ENCODE measurements at places on chromosomes 11 and 22.

DNA sequence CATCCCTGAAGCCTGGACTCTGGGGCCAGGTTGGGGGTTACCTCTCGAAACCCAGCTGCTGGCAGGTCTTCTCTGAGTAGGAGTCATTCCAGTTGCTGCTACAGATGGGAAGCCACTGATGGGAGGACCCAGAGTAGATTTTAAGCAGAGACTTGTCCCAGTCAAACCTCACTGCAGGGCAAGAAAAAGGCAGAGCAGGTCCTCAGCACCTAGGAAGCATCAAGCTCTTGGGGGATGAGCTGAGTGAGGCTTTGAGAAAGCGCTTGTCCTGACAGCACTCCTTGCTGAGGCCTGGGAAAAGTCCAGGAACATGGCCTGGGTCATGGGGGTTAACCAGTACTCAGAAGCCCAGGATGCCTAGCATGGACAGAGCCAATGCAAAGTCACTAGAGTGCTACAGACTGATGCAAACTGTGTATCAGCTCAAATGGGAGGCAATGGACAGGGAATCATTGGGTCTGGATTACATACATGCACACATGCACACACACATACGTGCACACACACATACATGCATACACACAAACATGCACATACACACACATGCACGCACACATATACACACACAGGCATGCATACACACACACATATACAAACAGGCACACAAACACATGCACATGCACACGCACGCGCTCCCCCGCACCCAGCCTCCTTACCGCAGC is 15.3 kb downstream of the TMPRSS13 start:
- DNase-seq, result no peak

DNA sequence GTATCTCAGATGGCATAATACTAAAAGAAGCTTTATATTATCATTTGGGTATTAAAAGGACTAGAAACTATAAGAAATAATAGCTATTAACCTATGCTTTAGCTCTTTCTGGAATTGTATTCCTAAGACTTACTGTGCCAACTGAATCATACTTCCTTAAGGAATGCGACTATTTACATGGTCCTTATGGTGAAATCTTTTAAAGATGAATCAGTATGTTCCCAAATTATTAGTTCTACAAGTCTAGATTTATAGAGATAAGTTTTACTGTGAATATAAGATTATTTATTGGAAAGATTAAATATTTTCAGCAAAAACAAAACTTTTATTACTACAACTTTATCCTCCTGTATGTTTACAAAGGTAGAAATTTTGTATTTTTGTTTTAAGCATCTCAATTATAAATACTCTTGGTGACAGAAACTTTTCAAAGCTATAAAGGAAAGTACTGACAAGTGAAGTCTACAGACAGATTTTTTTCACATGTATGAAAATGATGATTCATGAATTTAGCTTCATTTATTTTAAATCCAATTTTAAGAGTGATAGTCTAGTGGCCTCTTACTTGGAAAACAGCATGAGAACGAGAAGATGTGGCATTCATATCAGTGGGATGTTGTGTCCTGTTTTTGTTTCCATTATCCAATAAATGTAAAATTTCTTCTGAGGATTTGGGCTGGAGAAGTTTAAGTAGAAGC is 17.8 kb downstream of the KIF18A start:
- no peak for DNase-seq

- DNase-seq, result no peak
Measured at GRCh38 chr11:45961751-45962240, 39.3 kb downstream of the LARGE2 start.

DNA sequence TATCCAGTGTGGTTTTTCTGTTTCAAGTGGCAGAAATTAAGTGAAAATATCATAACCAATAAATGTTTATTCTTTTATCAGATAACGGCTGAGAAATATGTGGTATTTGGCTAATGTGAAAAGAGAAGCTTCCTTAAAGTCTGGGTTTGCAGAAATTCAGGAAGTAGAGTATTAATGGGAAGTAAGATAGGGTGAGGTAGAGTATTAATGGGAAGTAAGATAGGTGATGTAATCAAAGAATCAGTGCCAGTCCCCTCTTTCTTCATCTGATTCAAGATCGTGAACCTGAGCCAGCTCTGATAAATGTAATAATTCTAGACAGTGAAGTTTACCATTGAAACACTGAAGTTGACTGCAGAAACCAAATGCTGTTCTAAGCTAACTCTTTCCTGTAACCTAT is 30.9 kb downstream of the TRPC6 start:
- DNase-seq, result no peak

GRCh38 chr22:31148488-31148887 is 8.2 kb upstream of the PLA2G3 start:
- no peak for DNase-seq

- no peak for DNase-seq
Measured at GRCh38 chr11:16286095-16286494, 70.3 kb downstream of the SOX6 start.

- DNase-seq, result no peak
Measured at GRCh38 chr22:27223317-27224177, 566.2 kb downstream of the MIAT start.

GRCh38 chr11:35554491-35555437 is 29.3 kb upstream of the PAMR1 start:
- DNase-seq, result no peak

DNA sequence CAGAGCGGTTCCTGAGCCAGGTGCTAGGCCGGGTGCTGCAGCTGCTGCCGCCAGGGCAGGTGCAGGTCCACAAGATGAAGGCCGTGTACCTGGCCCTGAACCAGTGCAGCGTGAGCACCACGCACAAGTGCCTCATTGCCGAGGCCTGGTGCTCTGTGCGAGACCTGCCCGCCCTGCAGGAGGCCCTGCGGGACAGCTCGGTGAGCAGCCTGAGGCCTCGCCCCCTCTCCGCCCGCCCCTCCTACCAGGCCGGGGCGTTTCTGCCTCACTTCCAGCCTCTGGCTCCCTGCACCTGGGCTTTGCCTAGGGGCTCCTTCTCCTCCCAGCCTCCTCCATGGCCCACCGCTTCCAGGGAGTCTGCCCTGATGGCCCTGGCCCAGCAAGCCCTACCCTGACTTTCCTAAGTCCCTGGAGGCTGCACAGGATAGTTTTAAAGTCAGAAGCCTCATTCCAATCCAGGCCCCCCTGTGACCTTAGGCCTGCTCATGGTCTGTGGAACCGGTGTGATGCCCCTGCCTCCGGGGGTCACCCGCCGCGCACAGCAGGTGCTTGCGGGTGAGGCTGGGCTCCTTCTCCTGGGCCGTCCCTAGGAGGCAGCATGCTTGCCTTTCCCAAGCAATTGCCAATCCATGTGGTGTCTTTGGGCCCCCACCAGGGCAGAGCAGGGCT is 5.5 kb downstream of the TCIRG1 start:
- no peak for DNase-seq

- DNase-seq, result peak; percentile 81
Measured at GRCh38 chr11:46121301-46121723, at the start of gene PHF21A. PHF21A (minus strand) TSS chr11:46121454; CDS start chr11:46084219, 37,235 bp downstream.

DNA sequence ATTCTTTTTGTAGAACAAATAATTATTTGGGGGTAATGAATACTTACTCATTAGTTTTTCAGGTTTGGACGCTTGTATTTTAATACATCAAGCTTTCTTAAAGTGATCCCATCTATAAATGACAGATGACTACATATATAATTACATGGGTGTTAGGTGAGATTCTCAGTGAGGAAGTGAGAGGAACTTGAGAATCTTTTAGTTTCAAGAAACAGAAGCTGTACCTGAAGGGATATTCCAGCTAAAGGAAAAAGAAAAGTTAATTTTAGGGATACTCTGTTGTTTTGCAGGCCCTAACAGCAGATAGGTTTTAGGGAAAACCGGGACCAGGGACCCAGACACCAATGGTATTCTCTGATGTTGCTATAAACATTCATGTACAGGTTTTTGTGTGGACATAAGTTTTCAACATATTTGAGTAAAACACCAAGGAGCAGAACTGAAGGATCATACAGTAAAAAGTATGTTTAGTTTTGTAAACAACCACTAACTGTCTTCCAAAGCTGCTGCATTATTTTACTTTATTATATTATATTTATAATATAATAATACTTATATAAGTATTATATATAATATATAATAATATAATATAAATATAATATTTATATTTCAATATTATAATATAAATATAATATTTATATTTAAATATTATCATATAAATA is 24.1 kb upstream of the PHOX2A start:
- no peak for DNase-seq

GRCh38 chr11:65417702-65418430 is 4.7 kb upstream of the NEAT1 start:
- DNase-seq, result no peak

GRCh38 chr22:30445438-30446145 is 20.0 kb downstream of the MTFP1 start:
- DNase-seq, result no peak

DNA sequence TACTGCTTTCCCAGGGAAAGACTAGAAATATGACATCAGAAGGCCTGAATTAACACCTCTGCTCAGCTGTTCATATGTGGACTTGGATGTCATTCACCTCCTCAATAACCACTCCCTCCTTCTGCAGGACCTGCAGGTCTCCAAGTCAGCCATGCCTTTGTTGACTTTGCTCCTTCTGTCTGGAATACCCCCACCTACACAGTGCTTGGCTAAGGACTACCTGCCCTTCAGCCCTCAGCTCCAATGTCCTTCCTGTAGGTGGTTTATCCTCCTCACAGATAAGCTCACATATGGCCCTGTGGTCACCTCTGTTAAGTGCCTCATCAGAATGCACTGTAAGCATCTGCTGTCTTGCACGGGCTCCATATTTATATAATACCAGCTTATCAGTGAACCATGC is 26.4 kb upstream of the FAT3 start:
- DNase-seq, result no peak

GRCh38 chr11:57205041-57205641 is 23.4 kb downstream of the LRRC55 start:
- no peak for DNase-seq

DNA sequence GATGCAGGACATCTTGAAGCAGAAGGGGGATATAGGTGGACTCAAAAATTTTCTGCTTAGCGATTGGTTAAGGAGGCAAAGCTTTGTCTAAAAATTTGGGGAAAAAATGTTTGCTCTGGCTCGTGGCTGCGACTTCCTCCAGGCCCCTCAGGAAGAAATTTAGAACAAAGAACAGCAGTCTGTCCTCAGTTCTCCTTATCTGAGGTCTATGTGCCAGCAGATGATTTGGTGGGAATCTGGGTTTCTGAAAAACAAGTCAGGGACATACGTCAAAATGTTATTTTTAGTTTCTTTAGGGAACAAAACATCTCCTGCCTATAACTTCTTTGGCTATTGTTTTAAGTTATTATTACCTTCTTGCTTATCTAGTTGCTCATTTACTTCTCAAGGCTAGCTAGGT is 8.1 kb downstream of the OR6M1 start:
- DNase-seq, result no peak

DNA sequence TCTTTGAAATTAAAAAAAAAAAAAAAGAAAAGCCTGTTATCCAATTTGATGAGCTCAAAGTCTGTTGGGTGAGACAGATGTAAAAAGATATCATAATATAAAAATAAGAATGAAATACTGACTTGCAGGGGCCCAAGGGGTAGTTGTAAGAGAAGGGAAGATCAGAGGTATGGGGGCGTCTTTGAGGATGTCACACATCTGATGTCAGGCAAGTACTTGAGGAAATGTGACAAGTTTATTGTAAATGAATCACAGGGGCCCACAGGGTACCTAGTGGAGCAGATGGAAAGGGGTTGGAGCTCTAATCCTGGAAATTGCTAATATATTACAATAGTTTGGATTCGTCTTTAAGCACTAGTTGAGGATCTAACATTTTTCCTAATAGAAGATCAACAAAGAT is 131.6 kb downstream of the MAML2 start:
- DNase-seq, result no peak

DNA sequence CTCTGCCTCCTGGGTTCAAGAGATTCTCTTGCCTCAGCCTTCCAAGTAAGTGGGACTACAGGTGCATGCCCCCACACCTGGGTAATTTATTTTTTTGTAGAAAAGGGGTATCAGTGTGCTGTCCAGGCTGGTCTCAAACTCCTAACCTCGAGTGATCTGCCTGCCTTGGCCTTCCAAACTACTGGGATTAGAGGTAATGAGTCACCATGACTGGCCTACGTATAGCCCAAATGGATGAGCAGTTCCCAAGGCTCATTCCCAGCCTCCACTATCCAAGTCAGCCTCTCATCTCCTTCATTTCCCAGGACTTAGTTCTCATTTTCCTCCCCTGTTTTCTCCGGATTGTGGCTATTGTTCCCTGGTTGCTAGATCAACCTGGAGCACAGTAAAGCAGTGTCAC is 5.6 kb downstream of the CCT8L2 start:
- no peak for DNase-seq

DNA sequence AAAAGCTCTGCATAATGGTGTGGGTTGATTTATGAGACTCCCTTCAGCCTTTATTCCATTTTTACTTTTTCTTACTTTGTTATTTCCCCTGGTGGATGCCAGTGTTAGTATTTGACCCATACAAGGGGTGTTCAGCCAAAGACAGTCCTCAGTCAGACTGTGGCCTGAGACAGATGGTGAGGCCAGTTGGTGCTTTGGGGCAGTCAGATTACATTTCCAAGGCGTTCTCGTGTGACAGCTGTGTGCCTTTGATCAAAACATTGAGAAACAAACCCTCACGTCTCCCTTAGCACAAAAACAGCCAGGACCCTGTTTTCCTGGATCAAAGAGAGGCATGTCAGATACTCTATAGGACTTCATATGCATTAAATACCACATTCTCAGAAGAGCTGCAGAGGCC is 31.3 kb upstream of the SLN start:
- DNase-seq, result no peak

GRCh38 chr11:85661972-85662664 is 2.8 kb downstream of the CREBZF start:
- DNase-seq, result no peak

DNA sequence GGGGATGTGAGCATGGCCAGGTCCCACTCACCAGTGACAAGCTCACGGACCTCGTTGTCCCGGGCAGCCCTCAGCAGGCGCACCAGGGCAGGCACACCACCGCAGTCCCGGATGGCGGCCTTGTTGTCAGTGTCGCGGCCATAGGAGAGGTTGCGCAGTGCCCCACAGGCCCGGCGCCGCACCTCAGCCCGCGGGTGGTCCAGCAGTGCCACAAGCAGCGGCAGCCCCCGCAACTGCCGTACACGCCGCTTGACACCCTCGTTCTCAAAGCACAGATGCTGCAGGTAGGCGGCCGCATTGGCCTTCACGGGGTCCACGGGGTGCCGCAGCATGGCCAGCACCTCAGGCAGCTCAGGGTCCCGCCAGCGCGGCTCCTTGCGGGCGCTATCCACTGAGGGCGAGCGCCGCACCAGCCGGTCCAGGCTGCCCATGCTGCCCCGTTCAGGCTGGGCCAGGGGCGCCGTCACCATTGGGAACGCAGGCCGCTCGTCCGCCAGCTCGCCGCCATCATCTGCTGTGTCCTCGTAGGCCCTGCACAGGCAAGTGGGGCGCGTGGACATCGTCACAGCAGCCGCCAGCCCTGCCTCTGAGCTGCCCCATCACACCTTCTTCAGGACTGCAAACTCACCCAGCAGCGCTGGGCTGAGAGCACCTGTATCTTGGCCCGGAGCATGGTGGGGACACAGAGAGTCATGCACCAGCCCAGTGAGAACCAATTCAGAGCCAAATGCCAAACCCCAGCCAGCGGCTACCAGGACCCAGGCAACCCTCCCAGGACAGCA is 36.7 kb downstream of the ARVCF start:
- DNase-seq, result no peak
